ENCODE measurements at places on chromosomes 2 and 18.
A peak's percentile ranks its signal among the peaks of the same experiment; 100 is the strongest.

- no peak for DNase-seq
Measured at GRCh38 chr2:44769349-44770011, 172.0 kb upstream of the SIX3 start.

DNA sequence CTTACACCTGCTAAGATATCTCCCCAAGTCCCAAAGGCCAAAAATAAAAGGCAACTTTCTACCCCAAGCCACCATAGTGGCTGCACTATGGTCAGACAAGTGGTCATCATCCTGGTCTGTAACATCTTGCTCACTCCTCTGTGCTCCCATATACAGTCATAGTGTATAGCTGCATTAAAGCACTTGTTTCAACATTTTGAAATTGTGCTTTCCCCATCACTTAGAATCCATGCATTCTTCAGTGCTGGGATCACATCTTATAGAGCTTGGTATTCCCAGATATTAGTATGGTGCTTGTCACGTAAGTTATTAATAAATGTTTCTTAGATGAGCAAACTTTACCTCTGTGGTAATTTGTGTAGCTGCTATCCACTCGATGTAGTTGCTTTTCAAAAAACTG is 40.4 kb upstream of the CDC42EP3 start:
- no peak for DNase-seq

- no peak for DNase-seq
Measured at GRCh38 chr2:109440499-109441156, 173.1 kb downstream of the SEPTIN10 start.

DNA sequence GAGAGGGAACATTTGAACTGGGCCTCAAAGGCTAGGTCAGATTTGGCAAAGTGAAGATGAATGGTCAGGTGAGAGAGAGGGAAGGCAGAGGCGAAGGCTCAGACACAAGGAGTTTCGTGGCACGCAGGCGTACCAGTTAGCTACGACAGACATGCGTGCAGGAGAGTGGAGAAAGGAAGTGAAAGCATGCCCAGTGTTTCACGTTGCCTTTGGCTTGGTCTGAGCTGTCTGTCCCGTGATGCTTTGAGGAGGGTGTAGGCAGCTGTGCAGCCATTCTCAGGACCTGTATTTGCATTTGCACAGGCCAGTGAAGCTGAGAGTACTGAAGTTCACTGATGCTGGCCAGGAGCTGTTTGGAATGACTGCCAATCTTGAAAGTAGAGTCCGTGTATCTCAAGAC is 69.5 kb downstream of the HNRNPLL start:
- no peak for DNase-seq

- no peak for DNase-seq
Measured at GRCh38 chr2:66957198-66957597, 439.9 kb upstream of the ETAA1 start.

GRCh38 chr2:40213071-40213470 is 238.8 kb downstream of the SLC8A1 start:
- DNase-seq = no peak

GRCh38 chr18:11905613-11906012 is 2.5 kb downstream of the MPPE1 start:
- no peak for DNase-seq

- DNase-seq = peak; percentile 9
Measured at GRCh38 chr2:233807966-233808935, 30.1 kb downstream of the MROH2A start.

DNA sequence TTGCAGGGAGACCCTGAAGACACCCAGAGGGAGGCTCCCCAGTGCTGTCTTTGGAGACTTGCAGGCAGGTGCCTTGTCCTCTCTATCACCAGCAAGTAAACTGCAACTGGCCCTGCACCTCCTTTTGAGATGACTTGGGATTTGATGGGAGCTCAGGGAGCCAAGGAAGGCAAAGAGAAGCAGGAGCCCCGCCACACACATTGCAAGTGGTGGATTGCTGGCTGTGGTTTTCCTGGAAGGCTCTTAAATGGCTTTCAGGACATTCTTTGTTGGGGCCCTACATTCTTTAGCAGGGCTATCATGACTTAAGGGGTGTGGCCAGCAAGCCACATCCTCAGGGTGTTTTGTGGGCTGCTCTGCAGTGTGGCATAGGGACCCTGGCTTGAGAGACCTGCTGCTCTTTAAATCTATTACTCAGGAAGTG is 39.9 kb upstream of the CDC42EP3 start:
- no peak for DNase-seq

Measured in right forelimb (tissue), 1 donor.